Activated CD4-positive, alpha-beta T cell treated with anti-CD3 and anti-CD28 coated beads, Interleukin-2, amount 10 ng/mL, durations not matched to agents 24 days and 14 days (primary cell): ENCODE measurements at places on chromosomes 7 and 10. TPM values are rescaled to one million over a fixed set of nuclear protein-coding genes. Genes with fewer than 3 reads are reported as not detected.

Gene GFRA1
- total RNA-seq = not detected in 2 replicates

Gene PRKAR1B
- 39.4 and 47.0 TPM in 2 replicates for total RNA-seq

Gene SAP25
- total RNA-seq = 9.2 and 11.3 TPM in 2 replicates

DNA sequence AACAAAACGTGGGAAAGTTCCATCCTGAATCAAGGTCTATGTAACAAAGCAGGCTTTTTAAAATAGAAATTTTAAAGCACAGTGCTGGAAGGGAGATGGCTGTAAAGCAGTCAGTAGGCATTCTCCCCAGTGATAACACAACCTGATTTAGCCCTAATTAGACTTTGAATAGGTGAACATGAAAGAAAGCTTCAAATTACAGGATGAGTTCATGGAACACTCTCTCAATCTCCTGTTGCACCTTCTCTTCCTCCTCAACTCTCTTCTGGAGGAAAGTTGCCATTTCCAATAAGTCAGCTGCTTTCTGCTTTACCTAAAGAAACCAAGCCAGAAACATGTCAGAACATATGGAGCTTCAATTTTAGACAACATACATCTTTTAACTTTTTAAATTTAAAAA is 20.1 kb downstream of the SFR1 start:
- no peak for DNase-seq
- H3K36me3 ChIP-seq = no peaks in the 10 kb centered on the region
- peaks cover 48% of the 10 kb centered on the region for H3K27me3 ChIP-seq

GRCh38 chr10:103467406-103467805 is 8.7 kb upstream of the CALHM1 start:
- no peaks in the 10 kb centered on the region for H3K36me3 ChIP-seq
- H3K4me3 ChIP-seq = no peak overlapping the region
- DNase-seq = no peak
- H3K27me3 ChIP-seq = peaks cover 10% of the 10 kb centered on the region
